ENCODE measurements at places on chromosomes 12 and 14.

DNA sequence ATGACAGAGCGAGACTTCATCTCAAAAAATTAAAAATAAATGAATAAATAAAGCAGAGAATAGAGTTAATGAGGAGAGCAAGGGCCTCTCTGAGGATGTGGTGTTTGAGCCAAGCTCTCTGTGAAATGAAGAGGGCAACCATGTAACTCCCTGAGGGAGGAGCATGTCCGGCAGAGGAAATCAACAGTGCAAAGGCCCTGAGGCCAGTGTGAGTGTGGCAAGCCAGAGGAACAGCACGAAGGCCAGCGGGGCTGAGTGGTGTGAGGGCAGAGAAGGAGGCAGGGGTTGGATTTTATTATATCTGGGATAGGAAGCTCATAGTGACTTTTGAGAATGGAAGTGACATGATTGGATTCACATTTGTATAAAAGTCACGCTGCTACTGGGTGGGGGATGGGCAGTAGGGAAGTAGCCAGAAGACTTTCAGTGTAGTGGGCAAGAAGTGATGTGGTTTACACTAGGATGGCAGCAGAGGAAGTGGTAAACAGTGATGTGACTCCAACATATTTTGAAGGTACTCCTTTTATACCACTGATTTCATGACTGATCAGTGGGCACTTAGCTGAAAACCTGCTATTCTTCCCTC is 10.3 kb upstream of the LRP1-AS start:
- peak; percentile 81 for DNase-seq

GRCh38 chr14:49586673-49587460 is 687 bp upstream of the RPS29 start:
- DNase-seq: peak; percentile 74

DNA sequence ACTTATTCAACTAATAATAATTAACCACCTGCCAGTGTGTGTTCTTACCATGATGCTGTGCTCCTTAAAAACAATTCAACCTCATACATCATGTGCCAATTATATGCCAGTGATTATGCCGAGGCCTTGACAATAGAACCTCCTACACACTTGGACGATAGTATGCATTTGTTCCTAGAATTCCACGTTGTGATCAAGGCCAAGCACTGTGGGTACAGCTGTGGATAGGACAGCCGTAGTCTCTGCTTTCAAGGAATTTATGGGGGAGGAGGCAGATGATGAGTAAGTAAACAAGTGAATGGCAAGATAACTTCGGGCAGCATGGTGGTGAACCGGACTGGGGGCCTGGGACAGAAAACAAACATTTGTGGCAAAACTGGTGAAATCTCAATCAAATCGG is 18.0 kb upstream of the MYO1H start:
- DNase-seq: no peak

- DNase-seq: no peak
Measured at GRCh38 chr12:3305464-3305863, 185.5 kb upstream of the PRMT8 start.

GRCh38 chr14:93281937-93282336 is 50.9 kb downstream of the BTBD7 start:
- DNase-seq: no peak

DNA sequence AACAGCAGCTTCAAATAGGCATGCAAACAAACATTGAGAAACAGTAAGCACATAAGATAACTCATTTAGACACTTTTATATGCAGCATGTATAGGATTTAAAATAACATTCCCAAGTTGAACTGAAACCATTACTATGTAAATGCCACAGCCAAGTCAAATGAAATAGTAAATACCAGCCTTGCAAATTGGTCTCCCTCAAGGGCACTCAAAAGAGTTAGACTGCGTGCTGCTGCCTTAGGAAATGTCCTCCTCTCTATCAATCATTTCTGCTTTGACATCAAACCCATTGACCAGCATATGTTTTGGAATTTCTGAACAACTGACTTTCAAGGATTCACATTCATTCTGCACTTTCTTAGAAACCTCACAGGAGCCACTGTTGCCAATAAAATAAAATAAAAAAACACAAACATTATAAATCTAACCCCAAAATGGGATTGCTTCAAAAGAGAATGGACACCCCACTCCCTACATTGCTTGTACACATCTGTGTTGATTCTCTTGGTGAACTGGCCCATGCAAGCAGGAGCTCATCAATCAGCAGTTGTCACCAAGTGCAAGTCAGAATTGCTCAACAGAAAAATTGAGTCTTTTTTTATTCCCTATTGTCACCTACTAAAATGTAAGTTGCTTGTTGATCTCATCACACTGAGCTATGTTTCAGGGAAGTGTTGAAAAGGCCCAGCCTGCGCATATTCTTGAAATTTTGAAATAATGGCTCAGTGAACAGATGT is 256.2 kb downstream of the DAD1 start:
- DNase-seq: peak; percentile 48

- DNase-seq: no peak
Measured at GRCh38 chr14:74948228-74949175, 6.9 kb downstream of the PGF start.

- DNase-seq: no peak
Measured at GRCh38 chr14:38547961-38548490, 292.1 kb upstream of the CLEC14A start.

DNA sequence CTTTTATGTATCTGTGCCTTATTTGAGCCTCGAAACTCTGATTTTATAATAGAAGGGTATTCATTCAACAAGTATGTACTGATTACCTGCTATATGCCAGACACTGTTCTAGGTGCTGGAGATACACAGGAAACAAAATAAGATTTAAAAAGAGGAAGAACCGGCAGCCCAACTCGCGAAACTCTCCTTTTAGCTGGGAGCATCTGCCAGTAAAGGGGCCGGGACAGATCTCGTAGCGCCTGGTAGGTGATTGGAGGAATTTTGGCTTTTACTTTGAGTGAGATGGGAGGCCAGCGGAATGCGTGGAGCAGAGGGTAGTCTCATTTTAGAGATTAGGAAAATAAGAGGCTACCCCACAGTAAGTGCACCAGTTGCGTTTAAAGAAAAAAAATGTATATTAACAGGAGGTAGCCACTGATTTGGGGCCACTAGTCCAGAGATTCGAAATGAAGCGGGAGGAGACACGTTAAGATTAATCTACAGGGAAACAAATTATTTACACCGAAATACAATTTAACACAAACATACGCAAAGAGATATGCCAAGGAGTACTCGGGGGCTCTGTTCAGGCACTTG is 520 bp upstream of the MON2 start:
- peak; percentile 54 for DNase-seq

GRCh38 chr12:39813776-39814175 is 194.2 kb upstream of the ABCD2 start:
- peak; percentile 70 for DNase-seq

- no peak for DNase-seq
Measured at GRCh38 chr12:32089156-32089555, 17.5 kb upstream of the BICD1 start.

GRCh38 chr14:33404964-33405574 is 466.4 kb downstream of the NPAS3 start:
- no peak for DNase-seq

DNA sequence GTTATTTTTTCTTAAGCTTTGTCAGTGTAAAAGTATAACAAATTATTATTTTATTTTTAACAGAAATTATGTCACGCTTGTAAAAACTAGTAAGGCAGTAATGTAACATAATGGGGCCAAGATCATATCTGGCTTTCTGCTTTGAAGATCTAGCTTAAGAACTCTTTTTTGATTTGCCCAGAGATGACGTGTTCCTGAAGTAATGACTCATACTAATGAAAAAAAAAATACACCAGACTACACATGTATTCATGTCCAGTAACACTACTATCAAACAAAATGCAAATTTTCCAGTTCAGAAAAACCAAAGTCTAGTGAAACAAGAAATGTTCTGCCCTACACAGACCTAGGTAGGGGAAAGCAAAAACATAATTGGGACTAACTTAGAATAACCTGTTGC is 432.2 kb upstream of the ATXN7L3B start:
- no peak for DNase-seq

DNA sequence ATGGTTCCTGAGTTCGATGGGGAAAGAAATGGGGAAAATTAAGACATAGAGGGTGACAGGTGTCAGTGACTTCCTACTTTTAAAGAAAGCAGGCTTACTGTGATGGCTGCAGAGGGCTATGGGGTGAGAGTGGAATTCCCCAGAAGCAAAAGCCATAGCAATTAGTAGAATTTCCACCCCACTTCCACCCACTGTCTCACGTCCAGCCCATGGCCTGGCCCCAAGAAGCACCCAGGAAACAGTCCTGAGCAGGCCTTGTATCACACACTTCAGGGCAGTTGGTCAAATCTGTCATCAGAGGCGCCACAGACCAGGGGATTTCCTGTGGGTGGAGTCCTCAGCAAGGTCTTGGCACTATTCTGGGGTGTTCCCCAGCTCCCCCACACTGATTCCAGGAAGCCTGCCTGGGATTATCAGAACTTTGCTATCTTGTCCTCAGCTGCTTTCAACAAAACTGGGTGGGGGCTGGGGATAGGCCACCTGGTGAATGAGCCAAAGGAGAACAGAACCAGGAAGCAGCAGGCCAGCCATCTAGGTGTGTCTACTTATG is 120.1 kb upstream of the CCND2 start:
- DNase-seq: peak; percentile 96

- no peak for DNase-seq
Measured at GRCh38 chr14:104109731-104110361, 24.3 kb downstream of the ASPG start.

DNA sequence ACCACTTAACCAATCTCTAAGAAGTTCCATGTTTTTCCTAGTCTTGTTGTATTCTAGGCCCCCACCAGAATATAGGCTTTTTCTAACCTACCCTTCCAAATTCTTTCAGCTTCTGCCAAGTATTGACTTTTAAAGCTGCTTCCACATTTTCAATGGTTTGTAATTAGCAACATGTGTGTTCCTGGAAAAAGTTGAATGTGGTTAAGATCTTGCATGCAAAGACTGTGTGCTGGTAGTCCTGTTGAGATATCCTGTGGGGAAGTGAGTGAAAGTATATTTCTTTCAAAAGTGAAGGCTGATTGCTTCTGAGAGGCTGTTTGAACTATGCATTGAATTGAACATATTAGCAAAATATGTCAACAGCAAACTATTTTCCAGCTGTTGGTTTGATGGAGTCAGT is 646 bp upstream of the OR6C4 start:
- no peak for DNase-seq

DNA sequence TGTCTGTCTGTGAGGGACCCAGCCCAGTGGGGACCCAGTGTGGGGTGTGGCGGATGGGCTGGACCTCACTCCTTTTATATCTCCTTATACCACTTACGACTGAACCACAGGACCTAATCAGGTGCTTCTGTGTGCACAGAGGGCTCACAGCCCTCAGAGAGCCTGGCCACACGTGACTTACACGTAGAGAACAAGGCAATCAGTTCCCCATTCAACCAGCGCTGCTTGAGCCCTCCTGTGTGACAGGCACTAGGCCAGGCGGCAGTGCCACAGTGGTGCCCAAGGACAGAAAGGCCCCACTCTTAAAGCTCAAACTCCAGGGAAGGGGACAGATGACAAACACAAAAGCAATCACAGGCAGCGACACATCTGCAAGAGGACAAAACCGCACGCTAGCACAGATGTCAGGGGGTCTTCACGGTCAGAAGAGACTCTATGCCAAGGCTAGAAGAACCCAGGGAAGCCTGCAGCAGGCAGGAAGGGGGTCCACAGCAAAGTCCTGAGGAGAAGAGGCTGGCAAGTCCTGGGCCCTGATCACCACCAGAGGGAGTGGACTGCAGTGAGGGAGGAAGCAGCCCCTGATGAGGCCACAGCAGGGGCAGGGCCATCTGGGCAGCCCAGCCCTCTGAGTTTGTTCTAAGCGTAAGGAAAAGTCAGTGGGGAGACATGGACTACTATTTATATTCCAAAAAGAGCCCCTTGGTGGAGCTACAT is 39.3 kb downstream of the SETD3 start:
- no peak for DNase-seq

- DNase-seq: no peak
Measured at GRCh38 chr12:132116709-132117557, 27.2 kb downstream of the DDX51 start.

DNA sequence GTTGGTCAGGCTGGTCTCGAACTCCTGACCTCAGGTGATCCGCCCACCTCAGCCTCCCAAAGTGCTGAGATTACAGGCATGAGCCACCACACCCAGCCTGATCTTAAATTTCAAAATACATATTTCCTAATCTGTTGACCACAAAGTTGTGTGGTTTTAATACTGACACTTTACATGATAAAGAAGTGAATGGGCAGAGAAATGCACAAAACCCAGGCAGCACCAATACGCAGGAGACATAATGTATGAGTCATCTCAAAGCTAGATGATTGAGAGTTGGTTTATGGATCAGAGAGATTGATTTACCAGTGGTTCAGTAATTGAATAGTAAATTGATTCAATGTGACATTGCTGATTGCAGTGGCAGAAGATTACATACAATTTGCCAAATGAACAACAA is 19.2 kb upstream of the PPP2R5E start:
- peak; percentile 29 for DNase-seq

DNA sequence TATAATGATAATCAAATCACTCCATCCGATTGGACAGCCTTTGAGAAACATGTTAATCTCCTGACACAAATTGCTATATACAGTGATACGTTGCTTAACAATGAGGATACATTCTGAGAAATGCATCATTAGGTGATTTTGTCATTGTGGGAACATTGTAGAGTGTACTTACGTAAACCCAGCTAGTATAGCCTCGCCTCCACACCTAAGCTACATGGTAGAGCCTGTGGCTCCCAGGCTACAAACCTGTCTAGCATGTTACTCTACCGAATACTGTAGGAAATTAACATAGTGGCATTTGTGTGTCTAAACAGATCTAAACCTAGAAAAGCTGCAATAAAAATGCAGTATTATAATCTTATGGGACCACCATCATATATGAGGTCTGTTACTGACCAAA is 128.6 kb upstream of the PWP1 start:
- DNase-seq: no peak

DNA sequence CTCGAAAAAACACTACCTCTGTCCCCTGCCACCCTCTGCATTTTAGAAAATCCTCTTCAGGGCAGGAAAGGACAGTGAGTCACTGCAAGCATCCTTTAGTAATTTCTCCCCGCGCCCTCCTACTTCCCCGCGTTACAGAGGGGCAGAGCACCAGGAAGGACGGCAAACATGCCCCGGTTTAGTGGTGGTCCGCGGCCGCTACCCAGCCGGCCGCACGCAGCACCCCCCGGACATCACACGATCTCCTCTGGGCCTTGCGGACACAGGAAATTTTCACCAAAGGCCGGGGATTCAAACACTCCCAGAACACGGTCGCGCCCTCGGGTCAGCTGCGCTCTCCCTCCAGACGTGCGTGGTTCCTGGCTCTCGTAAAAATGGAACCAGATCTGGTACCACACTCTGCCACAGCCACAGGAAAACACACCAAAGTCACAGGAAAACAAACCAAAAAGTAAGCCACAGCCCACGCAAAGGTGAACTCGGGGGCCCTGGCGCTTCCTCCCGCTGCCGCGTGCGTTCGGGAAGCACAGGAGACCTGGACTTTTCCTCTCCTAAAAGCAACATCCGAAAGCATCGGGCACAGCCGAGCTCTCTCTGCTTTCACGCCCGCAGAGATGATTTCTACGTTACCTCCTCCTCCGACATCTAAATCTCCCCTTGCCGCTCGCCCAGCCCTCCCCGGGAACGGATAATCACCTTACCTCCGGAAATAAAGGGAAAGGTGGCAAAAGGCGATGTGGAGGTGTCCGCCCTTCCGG is 839 bp downstream of the SLC38A1 start:
- peak; percentile 4 for DNase-seq

Measured in inflammatory macrophage treated with lipopolysaccharide for 4 hours (primary cell).